ENCODE measurements at places on chromosomes 11 and 22.

GRCh38 chr11:83006877-83007330 is 64.8 kb downstream of the RAB30 start:
- DNase-seq, result no peak

DNA sequence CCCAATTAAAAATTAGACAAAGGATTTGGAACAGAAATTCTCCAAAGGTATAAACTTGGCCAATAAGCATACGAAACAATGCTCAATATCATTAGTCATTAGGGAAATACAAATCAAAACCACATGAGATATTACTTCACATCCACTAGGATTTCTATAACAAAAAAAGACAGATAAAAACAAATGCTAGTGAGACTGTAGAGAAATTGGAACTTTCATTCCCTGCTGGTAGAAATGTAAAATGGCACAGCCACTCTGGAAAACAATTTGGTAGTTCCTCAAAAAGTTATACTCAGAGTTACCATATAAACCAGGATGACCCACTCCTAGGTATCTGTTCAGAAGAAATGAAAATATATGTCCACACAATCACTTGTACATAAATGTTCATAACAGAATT is 71.6 kb downstream of the RPL27A start:
- DNase-seq, result no peak

GRCh38 chr11:71962428-71963038 is 33.7 kb downstream of the RNF121 start:
- no peak for DNase-seq

GRCh38 chr11:12200991-12201985 is 90.9 kb downstream of the MICAL2 start:
- no peak for DNase-seq

DNA sequence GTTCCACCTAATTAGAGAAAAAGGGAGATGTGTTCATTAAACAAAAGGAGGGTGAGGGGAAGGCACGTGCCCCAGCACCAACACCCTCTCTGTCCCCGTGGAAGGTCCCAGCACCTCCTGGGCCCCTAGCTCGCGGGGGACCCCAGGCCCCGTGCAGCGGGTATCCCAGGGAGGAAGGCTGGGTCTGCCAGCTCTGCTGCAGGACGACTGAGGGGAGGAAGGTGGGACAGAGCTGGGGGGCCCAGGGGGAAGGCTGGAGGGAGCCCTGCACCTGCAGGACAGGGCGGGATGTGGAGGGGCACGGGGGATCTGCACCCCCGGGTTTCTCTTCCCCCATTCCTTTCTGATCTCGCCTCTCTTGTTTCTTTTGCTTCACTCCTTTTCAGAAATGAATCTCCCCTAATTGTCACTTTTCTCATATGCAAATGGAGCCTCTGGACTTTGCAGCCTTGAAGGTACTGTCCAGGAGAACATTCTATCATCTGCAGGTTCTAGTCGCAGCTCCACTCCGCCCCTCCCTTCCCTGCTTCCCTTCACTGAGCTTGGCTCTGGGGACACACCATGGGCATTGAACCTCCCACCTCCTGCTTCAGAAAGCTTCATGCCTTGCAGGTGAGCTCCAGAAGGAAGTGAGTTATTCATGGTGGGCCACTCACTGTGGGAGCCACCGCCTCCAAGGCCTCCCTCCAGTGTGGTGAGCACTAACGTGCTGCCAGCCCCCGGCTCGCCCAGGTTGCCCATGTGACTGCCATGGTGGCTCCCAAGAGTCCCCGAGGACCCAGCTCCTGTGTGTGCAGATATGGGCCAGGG is 111.0 kb downstream of the ST3GAL4 start:
- no peak for DNase-seq

- DNase-seq, result no peak
Measured at GRCh38 chr22:19520007-19520406, 4.2 kb downstream of the CLDN5 start.

DNA sequence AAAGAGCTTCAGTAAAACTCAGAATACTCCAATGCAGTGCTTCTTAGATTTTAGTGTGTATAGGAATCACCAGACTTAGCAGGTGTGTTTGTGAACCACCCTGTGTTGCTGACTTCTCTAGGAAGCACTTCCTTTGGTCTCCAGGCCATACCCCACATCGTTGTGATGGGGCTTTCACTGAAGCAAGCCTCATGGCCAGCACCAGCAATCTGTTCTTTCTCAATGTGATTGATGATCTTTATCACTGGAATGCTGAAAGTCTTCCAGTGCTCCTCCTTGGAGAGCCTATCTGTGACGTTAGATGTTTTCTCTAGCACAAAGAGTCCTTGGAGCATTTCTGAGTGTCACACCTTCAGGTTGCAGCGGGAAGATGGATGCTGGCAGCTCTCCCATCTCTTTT is 280.5 kb downstream of the DDX10 start:
- no peak for DNase-seq

DNA sequence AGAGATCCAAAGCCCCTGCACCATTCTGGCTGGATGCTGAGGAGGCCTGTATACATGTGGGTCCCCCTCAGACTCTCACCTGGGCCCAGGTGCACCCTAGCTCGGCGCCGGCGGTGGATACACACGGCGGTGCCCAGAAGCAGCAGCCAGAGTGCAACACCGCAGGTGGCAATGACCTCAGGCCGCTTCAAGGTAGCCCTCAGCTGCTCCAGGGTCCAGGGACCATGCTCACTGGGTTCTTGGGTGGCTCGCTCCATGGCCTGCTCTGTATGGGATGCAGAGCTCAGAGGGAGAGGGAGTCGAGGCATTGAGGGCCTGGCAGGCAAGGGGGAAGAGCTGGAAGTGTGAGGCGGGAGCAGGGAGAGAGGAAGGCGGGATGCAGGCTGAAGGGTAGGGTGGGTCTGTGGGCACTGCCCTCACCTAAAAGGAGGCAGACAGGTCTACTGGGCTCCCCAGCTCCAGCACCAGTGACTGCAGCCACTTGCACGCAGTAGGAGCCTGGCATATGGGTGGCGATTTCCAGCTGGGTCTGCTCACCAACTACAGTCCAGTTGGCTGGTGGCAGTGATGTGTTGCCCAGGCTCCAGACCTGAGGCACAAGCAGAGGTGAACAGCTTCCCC is 3.8 kb downstream of the ROBO4 start:
- no peak for DNase-seq

Measured in stimulated activated CD4-positive, alpha-beta T cell treated with anti-CD3 and anti-CD28 coated beads, Interleukin-4, amount 100 ng/mL, for 4 hours (primary cell).